ENCODE measurements at places on chromosomes 2 and 18.
A peak's percentile ranks its signal among the peaks of the same experiment; 100 is the strongest.

DNA sequence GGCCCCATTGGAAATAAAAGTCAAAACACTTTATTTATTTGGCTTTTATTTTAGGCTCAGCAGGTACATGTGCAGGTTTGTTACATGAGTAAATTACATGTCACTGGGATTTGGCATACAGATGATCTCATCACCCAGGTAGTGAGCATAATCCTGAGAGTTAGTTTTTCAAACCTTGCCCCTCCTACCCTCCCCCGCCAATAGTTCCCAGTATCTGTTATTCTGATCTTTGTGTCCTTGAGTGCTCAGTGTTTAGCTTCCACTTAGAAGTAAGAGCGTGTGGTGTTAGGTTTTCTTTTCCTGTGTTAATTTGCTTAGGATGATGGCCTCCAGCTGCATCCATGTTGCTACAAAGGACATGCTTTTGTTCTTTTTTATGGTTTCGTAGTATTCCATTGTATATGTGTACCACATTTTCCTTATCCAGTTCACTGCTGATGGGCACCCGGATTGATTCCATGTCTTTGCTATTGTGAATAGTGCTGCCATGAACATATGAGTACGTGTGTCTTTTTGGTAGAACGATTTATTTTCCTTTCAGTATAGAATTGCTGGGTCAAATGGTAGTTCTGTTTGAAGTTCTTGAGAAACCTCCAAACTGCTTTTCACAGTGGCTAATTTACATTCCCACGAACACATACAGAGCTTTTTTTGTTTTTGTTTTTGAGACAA is 47.9 kb downstream of the ARMC9 start:
- no peak for DNase-seq

DNA sequence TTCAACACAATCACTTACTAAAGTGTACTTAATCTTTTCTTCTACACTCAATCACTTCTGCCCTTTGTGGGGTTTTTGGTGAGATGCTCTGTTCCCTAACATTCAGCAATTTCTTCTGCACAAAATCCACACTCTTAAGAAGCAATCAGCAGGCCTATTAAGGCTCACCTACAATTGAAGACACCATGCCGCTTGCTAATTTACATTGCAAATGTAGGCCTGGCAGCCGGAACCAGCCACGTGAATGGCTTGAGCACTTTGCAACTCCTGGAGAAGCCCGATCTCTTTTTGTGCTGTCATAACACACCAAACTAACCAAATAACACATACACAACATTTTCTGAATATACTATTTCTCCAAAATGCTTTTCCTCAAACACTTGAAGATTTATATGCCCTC is 66.3 kb downstream of the NYAP2 start:
- DNase-seq = no peak

- DNase-seq = no peak
Measured at GRCh38 chr2:109304731-109305470, 175.9 kb downstream of the SH3RF3 start.

DNA sequence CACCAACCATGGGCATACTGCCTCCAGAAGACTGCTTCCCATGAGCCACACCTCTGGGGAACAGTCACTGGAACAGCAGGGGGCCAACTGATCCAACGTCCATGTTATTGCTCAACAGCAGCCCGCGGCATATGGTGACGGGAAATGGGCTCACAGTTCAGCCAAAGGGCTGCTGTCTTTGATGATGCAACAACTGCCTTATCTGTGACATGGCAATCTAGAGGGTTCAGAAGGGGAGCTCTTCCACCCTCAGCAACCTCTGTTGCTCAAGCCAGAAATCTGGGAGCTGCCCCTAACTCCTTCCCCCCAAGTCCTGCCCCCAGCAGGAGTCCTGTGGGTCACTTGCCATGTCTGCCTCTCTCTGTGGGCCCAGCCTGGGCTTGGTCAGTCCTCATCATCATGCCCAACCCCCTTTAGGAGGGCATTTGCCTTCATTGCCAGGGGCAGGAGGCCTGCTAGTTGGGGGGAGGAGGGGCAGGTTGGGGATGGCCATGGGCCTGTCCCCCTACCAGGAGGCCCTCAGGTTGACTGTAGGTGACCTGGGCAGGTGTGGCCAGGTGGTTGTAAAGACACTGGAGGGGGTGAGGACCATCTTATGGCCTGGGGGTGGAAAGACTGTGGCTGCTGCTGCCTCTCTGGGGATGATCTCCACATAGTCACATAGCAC is 212.9 kb downstream of the CYP26B1 start:
- peak; percentile 26 for DNase-seq

DNA sequence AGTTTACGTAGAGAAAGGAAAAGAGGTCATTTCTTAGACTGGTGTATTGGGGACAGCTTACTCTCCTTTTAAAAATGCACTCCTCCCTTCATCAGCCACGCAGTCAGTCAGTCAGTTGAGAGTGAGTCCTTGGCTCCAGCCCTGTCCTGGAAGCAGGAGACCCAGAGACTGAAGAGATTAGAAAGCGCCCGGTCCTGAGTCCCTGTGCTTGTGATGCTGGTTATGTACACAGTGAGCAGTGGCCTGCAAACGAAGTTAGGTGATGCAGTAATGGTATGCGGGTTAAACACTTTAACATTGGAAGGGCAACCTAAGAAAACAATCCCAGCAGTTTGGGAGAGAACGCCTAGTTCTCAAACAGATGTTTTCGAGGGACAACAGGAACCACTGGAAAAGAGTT is 6.3 kb upstream of the ASB1 start:
- DNase-seq = no peak

- DNase-seq = no peak
Measured at GRCh38 chr18:63180971-63181376, 138.6 kb downstream of the BCL2 start.

DNA sequence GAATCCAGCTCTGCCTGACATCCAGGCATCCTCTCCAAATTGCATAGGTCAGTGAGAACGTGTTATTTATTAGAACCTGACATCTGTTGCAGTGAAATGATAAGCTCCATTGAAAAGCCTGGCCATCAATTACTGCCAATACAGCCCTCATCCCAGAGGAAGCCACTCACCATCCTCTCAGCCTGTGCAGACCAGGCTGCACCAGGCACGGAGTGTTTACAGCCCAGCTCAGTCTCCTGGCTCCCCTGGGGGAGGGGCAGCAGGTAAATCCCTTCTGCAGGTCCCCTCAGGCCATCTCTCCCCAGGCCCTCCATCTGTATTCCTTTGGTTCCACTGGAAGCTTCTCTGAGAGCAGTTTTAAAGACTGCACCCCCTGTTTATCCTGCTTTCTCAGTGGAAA is 82.6 kb upstream of the FOSL2 start:
- DNase-seq = no peak

- DNase-seq = no peak
Measured at GRCh38 chr2:47056868-47057686, 98.0 kb downstream of the STPG4 start.

GRCh38 chr2:241721852-241722251 is 12.6 kb upstream of the D2HGDH start:
- no peak for DNase-seq

DNA sequence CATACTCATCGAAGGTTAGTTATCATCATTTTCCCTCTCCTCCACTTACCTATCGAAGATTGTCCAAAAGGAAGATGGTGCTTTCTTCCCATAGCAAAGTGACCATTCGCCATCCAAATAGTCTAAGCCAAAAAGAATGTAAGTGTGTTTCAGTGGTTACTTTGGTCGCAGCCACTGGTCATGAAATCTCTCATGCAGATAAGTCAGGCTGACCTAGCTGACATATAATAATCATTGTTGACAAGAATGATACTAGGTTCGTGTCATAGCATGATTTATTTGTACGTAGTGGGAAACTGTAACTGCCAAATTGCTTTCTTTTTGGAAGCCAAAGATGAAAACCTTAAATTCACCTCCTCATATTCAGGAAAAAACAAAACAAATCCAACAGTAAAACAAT is 89.6 kb upstream of the PMAIP1 start:
- no peak for DNase-seq

GRCh38 chr2:236376566-236377244 is 112.5 kb upstream of the ASB18 start:
- no peak for DNase-seq

- no peak for DNase-seq
Measured at GRCh38 chr2:200131307-200131706, 175.2 kb upstream of the SPATS2L start.

DNA sequence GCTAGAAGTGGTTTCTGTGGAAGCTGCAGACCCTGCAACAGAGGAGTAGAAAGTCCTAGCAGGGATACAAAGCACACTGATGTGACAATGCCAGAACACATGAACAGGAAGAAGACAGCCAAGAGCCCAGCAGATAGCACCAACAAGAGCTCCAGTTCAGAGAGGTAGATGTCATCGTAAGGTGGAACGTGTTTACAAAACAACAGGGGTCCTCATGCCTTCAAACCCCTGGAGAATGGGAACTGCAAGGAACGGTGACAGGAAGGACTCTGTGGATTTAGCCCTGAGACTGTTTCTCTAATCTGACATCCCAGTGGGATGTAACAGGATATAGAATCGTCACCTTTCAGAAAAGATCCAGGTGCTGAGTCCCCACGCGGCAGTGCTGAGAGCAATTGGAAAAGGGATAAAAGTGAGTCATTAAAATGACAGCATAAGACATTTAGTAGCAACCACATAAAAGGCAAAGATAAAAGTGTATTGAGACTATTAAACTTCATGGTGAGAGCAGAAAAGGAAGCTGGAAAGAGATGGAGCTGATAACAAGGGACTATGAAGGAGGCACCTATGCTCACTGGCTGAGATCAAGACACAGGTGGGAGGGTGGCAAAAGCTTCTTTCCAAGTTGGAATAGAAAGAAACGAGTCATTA is 195.2 kb downstream of the FBXO15 start:
- DNase-seq = no peak

DNA sequence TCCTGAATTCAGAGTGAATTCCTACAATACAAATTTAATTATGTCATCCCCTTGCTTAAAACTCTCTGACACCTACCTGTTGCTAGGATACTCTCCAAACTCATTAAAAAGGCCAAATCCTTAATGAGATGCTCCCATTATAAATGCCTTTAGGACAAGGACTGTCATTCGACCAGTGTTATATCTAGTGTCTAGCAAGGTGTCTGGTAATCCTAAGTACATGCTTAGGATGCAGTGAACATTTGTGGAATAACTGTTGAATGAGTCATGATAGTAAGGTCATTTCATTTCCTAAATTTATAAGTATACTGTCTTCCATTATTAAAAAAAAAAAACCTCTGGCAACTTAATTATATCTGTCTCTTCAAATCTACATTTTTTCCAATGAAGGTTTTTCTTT is 588.9 kb upstream of the NRXN1 start:
- DNase-seq = no peak

DNA sequence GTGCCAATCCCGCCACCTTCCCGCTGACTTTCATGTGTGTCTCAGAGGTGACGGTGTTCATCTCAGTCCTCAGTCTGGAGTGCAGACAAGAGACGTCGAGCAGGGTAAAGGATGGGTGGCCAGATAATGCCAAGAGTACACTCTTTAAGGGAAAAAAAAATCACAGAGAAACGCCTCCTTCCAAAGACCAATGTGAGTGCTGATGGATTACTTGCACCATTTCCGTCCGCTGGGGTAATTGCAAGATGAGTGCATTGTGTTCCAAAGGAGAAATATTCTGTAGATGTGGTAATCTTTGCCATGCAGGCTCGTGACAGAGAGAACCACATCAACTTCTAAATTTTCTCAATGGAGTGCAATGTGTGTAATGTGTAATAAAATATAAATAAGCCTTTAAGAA is 81.0 kb downstream of the KLHL29 start:
- DNase-seq = no peak

DNA sequence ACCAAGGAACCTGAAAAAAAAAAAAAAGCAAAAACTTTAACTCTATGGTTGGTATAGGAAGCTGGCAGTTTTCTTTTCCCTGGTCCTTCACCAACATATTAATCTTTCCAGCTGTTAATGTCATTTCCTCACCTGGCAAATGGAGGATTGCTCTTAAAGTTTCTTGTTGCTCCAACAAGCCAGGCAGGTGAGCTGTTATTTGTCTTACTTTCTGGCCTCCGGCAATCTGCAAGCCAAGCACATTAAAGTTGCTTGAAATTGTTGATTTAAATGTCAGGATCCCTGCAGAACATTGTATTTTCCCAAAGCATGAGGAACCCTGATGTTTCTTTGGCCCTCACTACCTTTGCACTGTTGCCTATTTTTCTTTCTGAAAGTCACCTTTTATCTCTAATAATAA is 664.9 kb downstream of the METTL4 start:
- no peak for DNase-seq

- DNase-seq = no peak
Measured at GRCh38 chr2:96111257-96111640, 5.1 kb downstream of the ADRA2B start.

DNA sequence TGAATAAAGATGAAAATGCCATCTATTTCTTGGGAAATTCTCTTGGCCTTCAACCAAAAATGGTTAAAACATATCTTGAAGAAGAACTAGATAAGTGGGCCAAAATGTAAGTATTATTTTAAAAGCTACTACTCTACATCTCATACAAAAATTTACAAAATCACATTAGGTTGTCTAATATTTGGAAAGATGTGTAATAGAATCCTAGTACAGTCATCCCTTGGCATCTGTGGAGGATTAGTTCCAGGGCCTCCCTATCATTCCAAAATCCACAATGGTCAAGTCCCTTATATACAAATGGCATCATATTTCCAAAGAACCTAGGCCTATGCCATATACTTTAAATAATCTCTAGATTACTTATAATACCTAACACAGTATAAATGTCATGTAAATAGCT is 41.2 kb downstream of the KYNU start:
- no peak for DNase-seq

- DNase-seq = no peak
Measured at GRCh38 chr2:237045449-237045848, 40.2 kb upstream of the COPS8 start.

GRCh38 chr2:1748741-1749488 is 4.6 kb upstream of the PXDN start:
- no peak for DNase-seq

- no peak for DNase-seq
Measured at GRCh38 chr18:8658858-8659485, 46.4 kb upstream of the MTCL1 start.

- no peak for DNase-seq
Measured at GRCh38 chr18:56458770-56459712, 179.4 kb downstream of the TXNL1 start.

- DNase-seq = no peak
Measured at GRCh38 chr18:22185273-22185672, 15.9 kb downstream of the GATA6 start.

DNA sequence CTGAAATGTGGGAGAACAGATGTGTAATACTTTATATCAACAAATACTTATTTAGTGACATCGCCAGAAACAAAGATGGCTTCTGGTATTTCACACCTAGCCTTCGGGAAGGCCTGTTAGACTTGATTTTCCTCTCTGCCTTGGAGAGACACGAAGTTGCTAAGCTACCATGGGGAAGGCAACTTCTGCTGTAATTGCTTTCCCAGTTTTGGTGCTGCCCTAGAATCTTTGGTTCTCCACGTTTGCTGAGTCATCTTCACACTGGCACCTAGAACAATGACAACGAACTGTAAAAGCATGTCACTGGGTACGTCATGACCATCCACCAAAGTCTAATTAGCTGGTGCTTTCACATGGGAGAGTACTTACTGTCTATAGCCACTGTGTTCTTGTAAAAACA is 58.7 kb upstream of the ACTR3 start:
- DNase-seq = peak; percentile 54

- DNase-seq = no peak
Measured at GRCh38 chr2:202778217-202778616, 93.3 kb downstream of the ICA1L start.

GRCh38 chr18:9732031-9732430 is 23.9 kb downstream of the RAB31 start:
- DNase-seq = no peak

GRCh38 chr2:151137526-151137925 is 124.1 kb downstream of the RBM43 start:
- no peak for DNase-seq

All from Caco-2 (cell line).